Ovary (tissue), 10 donors: ENCODE measurements at places on chromosomes 7 and 10. TPM values are rescaled to one million over a fixed set of nuclear protein-coding genes. Genes with fewer than 3 reads are reported as not detected.

The SPDYE6 gene
- total RNA-seq = not detected

The OGDHL gene
- 0.90 TPM for total RNA-seq

The TRIL gene
- total RNA-seq = 3.2 TPM

GRCh38 chr10:31352436-31353226 is 33.6 kb downstream of the ZEB1 start:
- no peak for DNase-seq

GRCh38 chr7:70237831-70238575 is 639.7 kb downstream of the AUTS2 start:
- no peak for DNase-seq

GRCh38 chr7:139168479-139168878 is 59.0 kb upstream of the ZC3HAV1 start:
- DNase-seq = no peak

DNA sequence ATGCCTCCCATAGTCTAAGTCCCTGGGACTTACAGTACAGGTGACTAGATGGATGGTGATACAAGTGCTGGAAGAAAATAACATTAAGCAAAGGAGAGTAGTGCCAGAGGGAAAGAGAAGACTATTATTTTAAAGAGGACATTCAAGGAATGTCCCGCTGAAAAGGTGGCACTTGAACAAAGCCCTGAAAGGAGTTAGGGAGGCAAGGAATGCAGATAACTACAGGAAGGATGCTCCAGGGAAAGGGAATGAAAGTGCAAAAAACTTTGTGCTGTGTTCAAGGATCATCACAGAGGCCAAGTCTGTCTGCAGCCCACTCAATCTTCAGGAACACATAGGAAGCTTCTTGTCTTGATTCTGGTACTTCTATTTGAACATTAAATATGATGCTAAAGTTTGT is 14.9 kb downstream of the ANKMY2 start:
- no peak for DNase-seq

- DNase-seq = no peak
Measured at GRCh38 chr10:46216836-46217751, 69.7 kb upstream of the ANTXRL start.

DNA sequence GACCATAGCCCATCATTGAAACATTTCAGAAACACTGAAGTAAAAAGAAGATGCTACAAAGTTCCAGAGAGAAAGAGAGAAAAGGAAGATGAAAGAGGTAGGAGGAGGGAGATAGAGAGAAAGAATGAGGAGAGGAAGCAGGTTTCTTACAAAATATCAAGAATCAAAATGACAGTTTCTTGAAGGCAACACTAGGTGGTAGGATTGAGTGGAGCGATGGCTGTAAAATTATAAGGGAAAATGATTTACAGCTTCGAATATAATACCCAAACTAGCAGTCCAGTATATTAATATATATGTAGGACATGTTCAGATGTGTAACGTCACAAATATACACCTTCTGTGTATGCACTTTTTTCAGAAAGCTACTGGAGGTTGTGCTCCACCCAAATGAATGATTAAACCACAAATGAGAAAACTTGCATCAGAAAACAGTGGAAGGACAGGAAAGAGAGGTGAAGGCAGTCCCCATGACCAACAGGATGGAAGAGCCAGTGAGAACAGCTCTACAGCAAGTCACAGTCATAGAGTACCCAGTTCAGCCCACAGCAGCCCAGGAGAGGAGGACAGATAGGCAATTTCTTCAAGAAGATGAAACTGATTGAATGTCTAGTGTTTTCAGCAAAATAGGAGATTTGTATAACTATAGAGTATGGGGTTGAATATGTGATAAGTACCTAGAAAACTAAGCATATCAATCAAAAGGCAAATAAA is 151.5 kb upstream of the TARP start:
- DNase-seq = no peak
